ENCODE measurements at places on chromosomes 16 and 17.

DNA sequence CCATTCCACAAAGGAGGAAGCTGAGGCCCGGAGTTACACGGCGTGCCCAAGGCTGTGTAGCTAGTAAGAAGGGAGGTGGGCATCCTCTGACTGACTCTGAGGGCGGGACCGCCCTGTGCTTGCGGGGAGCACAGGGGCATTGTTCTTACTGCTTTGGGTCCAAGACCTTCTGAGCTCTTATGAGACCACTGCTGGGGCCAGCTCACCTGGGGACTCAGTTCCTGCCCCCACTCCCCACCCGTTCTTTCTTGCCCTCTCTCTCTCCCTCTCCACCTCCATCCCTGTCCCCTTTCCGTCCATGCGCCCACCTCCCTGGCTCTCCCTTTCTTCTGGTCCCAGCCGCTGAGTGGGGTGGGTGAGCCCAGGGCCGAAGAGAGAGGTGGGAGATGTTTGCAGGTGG is 19.6 kb downstream of the CCR7 start:
- DNase-seq: no peak

GRCh38 chr17:19787733-19788357 is 39.7 kb upstream of the ALDH3A1 start:
- DNase-seq: no peak

GRCh38 chr17:68600931-68601564 is at the start of gene FAM20A:
Gene FAM20A, minus strand, starts transcription at chr17:68601367. Its CDS starts 701 bp downstream, at chr17:68600666.
- DNase-seq: no peak

DNA sequence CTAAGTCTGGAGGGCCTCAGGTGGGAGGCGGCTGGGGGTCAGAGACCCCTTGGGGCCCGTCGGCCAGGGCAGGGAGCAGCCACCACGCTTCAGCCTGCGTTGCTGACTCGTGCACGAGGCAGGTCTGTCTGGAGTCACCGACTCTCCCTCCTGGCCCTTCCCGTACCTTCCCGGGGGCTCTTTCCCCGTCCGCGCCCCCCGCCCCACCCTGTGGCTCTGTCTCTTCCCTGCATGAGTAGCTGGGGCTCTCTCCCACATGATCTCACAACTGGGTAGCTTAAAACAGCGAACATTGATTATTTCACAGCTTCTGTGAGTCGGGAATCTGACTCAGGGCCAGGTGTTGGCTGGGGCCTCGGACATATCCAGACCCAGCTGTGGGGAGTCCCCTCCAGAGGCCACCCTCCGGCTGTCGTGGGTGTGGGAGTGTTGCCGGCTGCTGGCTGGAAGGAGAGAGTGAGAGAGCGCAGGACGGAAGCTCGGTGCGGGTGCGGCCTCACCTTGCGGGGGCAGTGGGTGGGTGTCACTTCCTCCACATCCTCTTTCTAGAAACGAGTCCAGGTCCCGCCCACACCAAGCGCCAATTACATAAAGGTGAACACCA is 17.3 kb downstream of the BAHCC1 start:
- DNase-seq: no peak

GRCh38 chr16:17372386-17372785 is 98.4 kb downstream of the XYLT1 start:
- DNase-seq: no peak

GRCh38 chr16:5977329-5977728 is 879.7 kb upstream of the EEF2KMT start:
- no peak for DNase-seq

DNA sequence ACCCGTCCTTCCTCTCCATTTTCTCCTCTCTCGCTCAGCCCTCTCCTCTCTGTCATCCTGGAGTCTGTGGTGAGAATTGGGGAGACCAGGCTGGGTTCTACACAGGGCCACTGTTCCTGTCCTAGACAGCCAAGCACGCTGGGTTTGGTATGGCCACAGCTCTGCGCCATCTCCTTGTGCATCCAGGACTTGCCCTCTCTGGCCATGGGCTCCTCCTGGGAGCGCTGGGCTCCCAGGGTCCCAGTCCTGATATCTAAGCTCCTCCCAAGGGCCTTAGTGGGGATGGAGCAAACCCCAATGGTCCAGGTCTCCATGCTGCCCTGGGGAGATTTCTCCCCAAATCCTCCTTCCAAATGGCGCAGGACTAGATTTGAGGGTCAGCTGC is 27.2 kb upstream of the ITGA3 start:
- DNase-seq: no peak

GRCh38 chr17:37488009-37488604 is 1.6 kb upstream of the DUSP14 start:
- peak; percentile 92 for DNase-seq

DNA sequence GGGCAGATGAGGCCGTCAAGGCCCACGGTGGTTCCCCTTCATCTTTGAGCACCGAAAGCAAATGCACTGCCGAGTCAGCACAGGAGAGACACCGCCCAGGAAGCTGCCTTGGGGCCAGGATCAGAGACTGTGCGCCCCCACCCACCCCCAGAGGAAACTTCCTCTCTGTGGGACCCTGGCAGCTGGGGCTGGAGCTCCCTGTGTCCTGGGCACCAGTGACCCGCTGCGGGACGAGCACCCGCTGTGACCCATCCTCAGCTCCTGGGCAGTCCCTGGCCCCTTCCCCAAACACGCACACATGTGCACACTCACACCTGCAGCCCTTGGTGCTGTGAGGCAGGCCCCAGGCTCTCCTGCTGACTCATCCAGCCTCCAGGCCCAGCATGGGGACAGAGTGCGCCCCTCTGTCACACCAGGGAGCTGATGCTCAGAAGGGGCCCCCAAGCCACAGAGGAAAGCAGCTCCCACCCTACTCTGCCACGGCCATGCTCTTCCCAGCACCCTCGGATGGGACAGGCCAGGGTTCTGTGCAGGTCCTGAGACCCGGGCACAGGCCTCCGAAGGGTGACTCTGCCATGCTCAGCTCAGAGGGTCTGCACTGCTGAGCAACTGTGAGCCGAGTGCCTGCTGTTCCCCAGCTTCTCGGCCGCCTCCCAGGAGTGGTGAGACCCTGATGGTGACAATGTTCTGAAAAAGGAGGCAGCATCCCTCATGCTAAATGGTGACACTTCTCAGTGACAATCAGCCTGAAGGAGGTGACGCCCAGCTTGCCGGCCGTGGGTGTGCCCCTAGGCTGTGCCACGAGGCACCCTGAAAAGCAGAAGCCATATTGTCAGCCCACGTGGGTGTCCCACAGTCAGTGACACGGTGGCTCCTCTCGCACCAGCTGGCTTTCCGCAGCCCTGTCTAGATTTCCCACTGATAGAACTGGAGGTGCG is 3.6 kb downstream of the PIEZO1 start:
- no peak for DNase-seq

DNA sequence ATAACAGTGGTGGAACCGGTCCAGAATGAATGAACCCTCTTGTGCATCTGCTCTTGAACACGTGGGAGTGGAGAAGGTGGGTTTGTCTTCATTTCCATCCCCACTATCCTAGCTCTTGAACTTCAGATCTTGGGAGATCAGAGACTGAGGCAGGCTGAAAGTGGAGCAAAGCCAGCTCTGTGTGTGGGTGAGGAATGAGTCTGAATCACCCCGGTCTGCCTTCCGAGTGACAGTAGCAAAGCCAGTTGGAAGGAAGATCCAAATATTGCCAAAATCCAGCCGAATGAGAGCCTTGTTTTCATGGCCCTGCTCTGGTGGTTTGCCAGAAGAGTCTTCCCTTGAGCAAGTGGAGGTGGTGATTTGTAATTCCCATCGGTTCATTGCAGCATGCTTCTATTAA is 29.0 kb upstream of the ASIC2 start:
- no peak for DNase-seq

- DNase-seq: peak; percentile 74
These were observed 1.7 kb downstream of the PPM1D start for GRCh38 chr17:60601447-60602384.

- no peak for DNase-seq
These were observed 133.5 kb downstream of the CMIP start for GRCh38 chr16:81578076-81578475.
